ENCODE measurements at places on chromosomes 11 and 22. TPM values are rescaled to one million over a fixed set of nuclear protein-coding genes. Genes with fewer than 3 reads are reported as not detected.
A peak's percentile ranks its signal among the peaks of the same experiment; 100 is the strongest.

DNA sequence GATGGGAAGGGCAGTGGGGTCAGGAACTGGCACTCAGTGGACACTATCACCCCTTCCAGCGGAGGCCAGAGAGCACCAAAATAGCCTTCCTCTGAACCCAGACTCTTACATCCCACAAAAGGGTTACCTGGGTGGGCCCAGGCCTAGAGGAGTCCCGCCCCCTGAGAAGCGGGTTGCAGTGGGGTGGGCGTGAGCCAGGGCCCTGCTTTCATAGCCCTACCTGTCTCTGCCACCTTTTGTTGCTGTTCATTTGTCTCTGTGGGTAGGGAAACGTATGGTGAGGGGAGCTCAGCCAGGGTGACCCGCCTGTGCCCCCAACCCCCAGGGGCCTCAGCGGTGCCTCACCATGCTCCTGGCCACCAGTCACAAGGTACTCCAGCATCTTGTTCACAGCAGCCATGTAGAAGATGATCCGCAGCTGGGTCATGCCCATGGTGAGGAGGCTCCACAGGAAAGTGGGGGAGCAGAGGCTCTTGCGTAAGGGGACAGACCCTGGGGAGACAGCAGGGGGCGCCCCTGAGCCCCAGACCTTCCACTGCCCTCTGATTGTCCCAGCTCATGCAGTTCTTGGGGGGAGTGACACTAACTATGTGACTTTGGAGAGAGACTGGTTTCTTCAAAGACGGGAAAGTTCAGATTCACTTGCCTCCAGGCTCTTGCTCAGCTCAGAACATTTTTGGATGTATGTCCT, 24.0 kb downstream of the SLC43A1 start:
- H3K4me1 ChIP-seq = no peaks in the 10 kb centered on the region
- H3K36me3 ChIP-seq = no peaks in the 10 kb centered on the region
- no peak overlapping the region for H3K27ac ChIP-seq

GRCh38 chr11:8786933-8787332, 104.3 kb downstream of the RPL27A start:
- H3K27ac ChIP-seq = no peak overlapping the region
- DNase-seq = no peak
- H3K4me3 ChIP-seq = no peak overlapping the region
- H3K27me3 ChIP-seq = no peaks in the 10 kb centered on the region
- no peaks in the 10 kb centered on the region for H3K36me3 ChIP-seq

MMP8 gene
- not detected for total RNA-seq

DNA sequence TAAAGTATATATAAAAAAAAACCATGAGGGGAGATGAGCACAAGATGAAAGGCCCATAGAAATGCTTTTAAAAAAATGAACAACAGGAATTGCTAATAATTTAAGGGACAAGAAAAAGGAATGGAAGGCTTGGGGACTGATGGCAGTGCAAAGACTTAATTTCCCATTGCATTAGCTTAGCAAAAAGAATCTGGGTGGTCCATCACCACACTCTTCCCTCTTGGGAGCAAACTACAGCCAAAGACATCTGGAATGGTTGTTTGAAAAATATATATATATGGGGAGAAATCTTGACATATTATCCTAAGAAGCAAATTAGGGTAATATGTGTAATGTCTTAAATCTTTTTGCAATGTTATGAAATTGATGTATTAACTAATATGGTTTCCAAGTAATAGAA, 727.1 kb downstream of the METTL15 start:
- peak overlapping the region; percentile 97 for H3K27ac ChIP-seq
- peaks cover 49% of the 10 kb centered on the region for H3K4me1 ChIP-seq
- H3K4me3 ChIP-seq = no peak overlapping the region

GAB4 gene
- not detected for total RNA-seq

GRCh38 chr22:28629420-28630176, 50.0 kb downstream of the TTC28 start:
- no peak for DNase-seq
- H3K4me1 ChIP-seq = no peaks in the 10 kb centered on the region
- no peak overlapping the region for H3K4me3 ChIP-seq
- H3K27me3 ChIP-seq = no peaks in the 10 kb centered on the region
- H3K27ac ChIP-seq = no peak overlapping the region

DNA sequence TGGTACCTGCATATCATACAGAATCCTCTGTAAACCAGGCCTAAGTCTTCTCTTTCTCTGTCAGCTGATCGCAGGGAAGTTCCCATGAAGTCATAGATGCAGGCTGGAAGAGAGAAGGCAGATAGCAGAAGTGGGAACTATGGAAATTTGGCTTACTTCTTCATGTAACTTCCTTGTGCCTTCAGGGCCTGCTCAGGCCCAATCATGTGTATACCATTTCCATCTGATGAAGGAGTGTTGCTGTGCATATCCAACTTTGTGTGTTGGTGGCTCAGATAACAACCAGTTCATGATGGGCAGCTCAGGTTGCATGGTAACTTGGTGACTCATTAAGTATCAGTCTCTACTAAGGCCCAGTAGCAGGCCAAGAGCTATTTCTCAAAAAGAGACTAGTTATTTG, 53.1 kb upstream of the CEP295 start:
- H3K27me3 ChIP-seq = no peaks in the 10 kb centered on the region
- DNase-seq = no peak
- H3K4me1 ChIP-seq = no peaks in the 10 kb centered on the region
- H3K27ac ChIP-seq = no peak overlapping the region

DNA sequence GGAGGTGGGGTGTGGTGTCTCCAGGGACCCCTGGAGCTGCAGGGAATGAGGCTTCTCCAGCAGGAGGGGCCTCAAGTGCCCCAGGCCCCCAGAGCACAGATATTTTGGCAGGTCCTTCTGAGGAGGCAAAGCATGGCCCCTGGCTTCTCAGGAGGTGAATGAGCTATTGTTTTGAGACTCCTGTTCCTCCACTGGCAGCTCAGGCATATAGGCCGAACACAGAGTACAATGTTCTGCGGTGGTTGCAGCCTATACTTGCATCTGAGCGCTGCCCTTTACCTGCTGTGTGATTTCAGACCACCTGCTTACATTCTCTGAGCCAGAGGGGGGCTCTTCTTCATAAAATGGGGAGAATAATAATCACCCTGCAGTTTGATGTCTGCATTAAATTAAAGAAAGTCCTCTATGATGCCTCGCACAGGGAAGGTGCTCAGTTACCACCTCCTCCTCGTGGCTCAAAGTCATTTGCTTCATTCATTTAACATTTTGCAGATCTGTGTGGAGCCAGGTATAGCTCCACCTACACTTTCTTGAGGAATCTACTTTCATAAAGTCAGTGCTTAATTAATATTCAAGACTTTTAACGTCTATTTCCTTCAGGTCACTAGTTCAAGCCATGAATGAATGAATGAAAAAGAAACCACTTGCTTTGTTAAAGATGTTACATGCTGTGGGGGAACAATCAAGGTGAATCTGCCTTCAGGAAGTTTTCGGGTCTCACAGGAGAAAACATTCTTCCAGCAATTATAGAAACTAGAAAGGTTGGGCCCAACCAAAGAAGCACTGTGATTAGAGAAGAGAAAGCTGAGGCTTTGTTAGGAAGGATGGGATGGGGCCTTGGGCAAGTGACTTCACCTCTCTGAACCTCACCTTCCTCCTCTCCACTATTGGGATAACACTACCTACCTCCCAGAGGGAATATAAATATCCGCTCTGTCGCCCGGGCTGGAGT, 68.4 kb downstream of the ADAMTS15 start:
- H3K4me3 ChIP-seq = no peak overlapping the region
- peaks cover 2% of the 10 kb centered on the region for H3K4me1 ChIP-seq
- no peak for DNase-seq
- H3K27ac ChIP-seq = no peak overlapping the region
- no peaks in the 10 kb centered on the region for H3K27me3 ChIP-seq
- no peaks in the 10 kb centered on the region for H3K36me3 ChIP-seq

- no peaks in the 10 kb centered on the region for H3K27me3 ChIP-seq
- H3K27ac ChIP-seq = no peak overlapping the region
- no peak overlapping the region for H3K4me3 ChIP-seq
- DNase-seq = no peak
These were observed 589.0 kb upstream of the CNTN5 start for GRCh38 chr11:98431463-98432359.
